ENCODE measurements at places on chromosomes 2 and 18. TPM values are rescaled to one million over a fixed set of nuclear protein-coding genes. Genes with fewer than 3 reads are reported as not detected.

Gene FAP
- 62.3 TPM for total RNA-seq

Gene AAK1
- total RNA-seq, result 22.9 TPM

Gene CCBE1
- 24.2 TPM for total RNA-seq

Gene NOSTRIN
- total RNA-seq, result 0.43 TPM

Gene FSHR
- total RNA-seq, result not detected

Gene CLHC1
- 0.43 TPM for total RNA-seq
